ENCODE measurements at places on chromosomes 3 and 15.

DNA sequence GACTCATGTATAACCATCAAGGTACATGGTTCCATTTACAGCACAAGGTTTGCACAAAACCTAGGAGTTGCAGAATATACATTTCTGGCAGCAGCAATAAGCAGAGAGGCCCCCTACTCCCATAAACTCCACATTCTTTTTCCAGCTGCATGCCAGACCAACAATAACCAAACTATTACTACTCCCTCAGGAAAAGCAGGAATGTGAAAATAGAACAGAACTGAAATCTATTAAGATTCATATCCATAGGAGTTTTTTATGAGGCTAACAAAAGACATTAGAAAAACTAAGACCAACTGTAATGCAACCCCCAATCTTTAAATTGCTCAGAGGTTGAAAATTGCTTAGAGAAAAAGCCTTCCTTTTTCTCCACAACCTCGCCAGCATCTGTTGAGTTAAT is 27.6 kb upstream of the TOP2B start:
- DNase-seq = no peak

DNA sequence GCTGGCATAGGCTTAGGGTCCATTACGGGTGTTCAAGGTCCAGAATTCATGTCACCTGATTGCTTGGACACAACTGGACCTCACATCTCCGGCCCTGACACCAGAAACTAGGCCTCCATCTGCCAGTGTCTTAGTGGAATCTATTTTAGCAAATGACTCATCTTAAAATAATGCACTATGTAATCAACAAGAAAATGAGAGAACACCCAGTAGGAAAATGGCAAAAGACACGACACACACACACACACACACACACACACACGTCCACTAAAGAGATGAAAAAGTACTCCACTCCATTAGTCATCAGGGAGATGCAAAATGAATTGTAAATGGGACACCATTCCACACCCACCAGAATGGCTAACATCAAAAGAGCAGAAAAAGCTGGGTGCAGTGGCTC is 11.2 kb downstream of the APBA2 start:
- DNase-seq = no peak

DNA sequence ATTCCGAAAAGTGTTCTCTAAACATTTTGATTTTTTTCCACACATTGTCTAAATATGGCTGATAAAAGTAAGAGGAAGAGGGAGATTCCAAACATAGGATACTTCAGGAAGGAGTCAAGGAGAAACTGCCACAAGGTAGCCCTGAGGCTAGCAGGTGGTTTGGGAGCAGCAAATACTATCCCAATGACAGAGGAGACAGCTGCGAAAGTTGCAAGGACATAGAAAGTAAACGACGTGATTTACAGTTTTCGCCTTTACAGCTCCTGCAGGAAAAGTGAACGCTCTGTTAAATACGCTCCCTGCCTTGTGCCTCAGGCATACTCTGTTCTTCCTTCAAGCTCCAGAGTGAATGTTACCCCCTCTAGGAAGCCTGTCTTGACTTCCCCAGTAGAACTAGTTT is 3.7 kb upstream of the FETUB start:
- DNase-seq = no peak

- DNase-seq = no peak
These were observed 170.6 kb downstream of the TBL1XR1 start for GRCh38 chr3:177026505-177027277.

DNA sequence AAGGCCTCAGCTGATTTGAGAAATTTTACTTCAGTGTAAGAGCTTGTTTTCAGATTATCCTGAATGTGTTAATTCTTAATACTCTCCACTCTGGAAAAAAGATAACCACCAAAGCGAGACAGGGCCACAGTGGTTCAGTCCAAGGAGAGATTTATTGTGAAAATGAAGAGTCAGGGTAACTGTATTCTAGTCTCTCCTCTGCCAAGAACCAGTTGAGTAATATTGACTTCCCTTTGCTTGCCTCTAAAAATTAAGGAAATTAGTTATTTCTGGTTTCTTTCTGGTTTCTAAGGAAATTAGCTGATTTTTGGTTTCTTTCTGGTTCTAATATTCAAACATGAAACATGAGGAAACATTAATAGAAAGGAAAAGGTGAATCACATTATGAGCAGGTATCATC is 34.9 kb downstream of the PPP1R2 start:
- DNase-seq = no peak

- DNase-seq = no peak
These were observed 55.2 kb downstream of the RPL22L1 start for GRCh38 chr3:170814822-170815221.

- no peak for DNase-seq
These were observed 175.8 kb downstream of the SPATA16 start for GRCh38 chr3:172965256-172965655.

DNA sequence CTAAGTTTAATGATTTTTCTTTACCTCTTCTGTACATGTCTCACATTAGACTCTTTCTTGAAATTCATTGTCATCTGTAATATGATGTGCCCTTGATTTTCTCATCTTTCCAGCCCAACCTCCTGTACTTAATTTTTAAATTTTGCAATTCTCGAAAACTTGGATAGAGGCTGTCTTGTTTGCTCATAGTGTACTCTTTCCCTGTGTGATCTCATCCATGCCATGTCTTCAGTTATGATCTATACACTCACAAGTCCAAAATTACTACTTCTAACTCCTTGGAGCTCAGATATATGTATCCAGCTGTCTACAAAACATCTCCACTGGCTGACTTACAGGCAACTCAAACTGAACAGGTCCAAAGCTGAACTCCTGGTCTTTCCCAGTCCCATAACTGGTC is 42.2 kb downstream of the CD200 start:
- DNase-seq = no peak

GRCh38 chr3:96813820-96814650 is at the start of gene EPHA6:
Gene EPHA6 (plus strand): TSS chr3:96814594.
- peak; percentile 7 for DNase-seq

DNA sequence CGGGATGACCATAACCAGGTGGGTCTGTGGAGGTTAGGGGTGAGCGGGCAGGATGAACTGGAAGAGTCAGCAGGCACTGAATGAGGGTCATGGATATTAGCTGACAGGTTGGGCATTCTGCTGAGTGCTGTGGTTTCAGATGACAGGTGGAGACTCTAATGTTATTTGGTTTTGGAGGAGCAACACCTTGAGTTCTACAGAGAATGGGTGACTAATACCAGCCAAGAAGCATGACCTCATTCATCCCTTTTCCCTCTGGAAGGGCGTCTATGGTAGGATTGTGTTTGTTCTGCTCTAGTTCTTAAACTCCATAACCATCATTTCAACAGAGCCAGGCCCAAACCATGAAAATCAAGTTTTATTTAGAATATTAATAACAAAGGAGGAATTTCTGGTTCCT is 550.7 kb upstream of the LMCD1 start:
- no peak for DNase-seq

- DNase-seq = no peak
These were observed 475.2 kb upstream of the TGFBR2 start for GRCh38 chr3:30131191-30131590.

Data from germinal center (tissue), 1 donor.